Stimulated activated CD4-positive, alpha-beta T cell treated with anti-CD3 and anti-CD28 coated beads, Interleukin-1b, Interleukin-23, amount 100 ng/mL, for 1 hour (primary cell): ENCODE measurements at places on chromosomes 12 and 14.

GRCh38 chr12:89968151-89968700, 259.6 kb upstream of the ATP2B1 start:
- no peak for DNase-seq

DNA sequence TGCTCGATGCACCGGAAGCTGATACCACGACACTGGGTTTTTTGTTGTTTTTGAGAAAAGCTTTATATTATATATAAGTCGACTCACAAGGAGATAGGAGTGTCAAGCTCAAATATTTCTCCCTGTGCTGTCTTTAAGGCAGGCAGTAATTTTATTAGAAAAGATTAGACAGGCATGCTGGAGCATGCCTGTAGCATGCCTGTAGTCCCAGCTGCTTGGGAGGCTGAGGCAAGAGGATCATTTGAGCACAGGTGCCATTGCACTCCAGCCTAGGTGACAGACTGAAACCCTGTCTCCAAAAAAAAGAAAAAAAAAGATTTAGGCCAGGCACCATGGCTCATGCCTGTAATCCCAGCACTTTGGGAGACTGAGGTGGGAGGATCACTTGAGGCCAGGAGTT, 51.8 kb downstream of the GNS start:
- no peak for DNase-seq

GRCh38 chr14:63962906-63963305, 110.1 kb downstream of the SYNE2 start:
- DNase-seq, result no peak

DNA sequence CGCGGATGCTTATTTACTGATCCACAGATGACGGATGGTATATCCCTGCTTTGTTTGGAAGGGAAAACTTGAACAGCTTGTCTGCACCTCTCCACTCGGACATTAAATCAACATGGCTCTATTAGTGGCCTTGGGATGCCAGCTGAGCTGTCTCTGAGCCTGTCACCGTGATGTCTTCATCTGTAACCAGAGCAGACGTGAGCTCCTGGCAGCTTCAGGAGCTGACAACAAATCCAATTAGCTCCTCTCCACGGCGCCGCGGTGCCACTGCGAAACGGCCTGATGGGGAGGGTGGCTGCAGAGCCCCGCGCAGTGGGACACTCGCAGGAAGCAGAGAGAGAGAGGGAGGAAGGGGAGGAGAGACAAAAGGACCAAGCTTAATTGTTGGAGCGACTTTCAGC, 112.3 kb downstream of the PAPOLA start:
- no peak for DNase-seq

DNA sequence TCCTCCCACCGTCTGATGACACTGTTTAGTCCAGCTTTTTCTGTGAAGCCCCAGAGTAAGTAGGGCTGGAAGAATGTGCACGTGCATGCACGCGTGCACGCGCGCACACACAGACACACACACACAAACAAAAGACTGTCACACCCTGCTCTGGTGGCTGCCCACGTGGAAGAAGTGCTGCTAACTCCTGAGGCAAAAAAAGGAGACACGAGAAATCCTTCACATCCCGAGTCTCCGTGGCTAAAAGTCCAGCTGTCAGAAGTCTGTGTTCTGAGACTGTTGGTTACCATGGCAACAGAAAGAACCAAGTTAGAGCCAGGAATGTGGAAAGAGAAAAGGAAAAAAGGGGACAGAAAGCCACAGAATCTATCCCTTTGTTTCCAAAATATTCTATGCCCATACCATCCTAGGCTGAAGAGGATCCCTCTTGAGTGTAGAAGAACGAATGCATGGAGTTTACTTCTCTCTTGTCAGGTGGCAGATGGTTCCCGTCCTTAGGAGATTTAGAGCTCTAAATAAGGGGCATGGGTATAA, 1.6 kb upstream of the C12orf71 start:
- no peak for DNase-seq

GRCh38 chr12:19287302-19287701, 152.0 kb upstream of the AEBP2 start:
- no peak for DNase-seq

DNA sequence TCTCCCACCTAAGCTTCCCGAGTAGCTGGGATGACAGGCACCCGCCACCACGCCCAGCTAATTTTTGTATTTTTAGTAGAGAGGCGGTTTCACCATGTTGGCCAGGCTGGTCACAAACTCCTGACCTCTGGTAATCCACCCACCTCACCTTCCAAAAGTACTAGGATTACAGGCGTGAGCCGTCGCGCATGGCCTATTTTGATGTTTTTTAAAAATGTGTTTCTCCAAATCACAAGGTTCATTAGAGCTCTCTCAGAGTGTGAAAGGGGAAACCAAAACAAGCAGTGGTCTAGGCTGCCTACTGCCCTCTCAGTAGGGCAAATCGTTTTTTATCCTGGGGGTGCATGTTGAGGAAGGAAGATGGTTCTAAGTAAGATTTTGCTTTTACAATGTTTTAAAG, 211.5 kb downstream of the PIK3C2G start:
- no peak for DNase-seq

DNA sequence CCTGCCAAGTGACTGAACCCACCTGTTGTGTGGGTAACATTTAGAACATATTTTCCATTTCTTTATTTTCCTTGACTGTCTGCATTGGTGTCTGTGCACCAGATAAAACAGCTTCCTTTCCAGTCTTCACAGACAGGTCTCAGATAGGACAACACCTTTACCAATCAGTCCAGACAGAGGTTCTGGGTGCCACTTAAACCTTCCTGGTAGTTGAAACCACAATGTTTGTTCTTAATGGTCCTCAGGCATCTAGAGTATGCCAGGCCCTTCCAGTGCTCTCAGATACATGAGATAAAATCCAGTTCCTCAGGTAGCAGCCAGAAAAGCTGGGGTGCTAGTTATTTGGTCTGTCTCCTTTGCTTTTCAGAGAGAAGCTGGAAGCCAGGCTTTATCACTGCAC, 7.0 kb upstream of the CLEC2D start:
- no peak for DNase-seq
